ENCODE measurements at places on chromosomes 5 and 9.

DNA sequence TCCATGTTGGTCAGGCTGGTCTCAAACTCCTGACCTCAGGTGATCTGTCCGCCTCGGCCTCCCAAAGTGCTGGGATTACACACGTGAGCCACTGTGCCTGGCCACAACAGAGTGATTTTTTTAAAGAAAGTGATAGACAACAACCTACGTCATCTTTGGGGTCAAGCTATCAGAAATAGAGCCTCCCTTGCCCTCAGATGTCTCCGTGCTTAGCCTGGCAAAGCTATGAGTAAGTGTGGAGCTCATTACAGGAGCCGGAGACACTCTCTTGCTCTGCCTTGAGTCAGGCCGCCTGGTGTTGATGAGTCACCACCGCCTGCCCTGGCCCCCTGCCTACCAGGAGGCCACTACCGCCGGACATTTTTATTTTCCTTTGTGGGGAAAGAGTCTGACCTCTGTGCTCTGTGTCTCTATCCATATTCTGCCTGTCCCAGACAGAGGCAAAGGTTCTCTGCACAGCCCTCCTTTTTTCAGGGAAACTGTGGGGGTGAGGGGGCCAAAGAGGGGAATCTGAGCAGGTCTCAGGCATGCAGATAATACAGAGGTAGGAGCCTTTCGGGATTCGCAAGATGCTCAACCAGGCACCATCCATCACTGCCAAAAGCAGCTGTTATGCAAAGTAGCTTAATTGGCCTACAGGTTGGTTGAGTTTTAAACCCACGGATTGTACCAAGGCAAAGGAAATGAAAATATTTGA is 123.7 kb upstream of the CPEB4 start:
- no peak for DNase-seq

DNA sequence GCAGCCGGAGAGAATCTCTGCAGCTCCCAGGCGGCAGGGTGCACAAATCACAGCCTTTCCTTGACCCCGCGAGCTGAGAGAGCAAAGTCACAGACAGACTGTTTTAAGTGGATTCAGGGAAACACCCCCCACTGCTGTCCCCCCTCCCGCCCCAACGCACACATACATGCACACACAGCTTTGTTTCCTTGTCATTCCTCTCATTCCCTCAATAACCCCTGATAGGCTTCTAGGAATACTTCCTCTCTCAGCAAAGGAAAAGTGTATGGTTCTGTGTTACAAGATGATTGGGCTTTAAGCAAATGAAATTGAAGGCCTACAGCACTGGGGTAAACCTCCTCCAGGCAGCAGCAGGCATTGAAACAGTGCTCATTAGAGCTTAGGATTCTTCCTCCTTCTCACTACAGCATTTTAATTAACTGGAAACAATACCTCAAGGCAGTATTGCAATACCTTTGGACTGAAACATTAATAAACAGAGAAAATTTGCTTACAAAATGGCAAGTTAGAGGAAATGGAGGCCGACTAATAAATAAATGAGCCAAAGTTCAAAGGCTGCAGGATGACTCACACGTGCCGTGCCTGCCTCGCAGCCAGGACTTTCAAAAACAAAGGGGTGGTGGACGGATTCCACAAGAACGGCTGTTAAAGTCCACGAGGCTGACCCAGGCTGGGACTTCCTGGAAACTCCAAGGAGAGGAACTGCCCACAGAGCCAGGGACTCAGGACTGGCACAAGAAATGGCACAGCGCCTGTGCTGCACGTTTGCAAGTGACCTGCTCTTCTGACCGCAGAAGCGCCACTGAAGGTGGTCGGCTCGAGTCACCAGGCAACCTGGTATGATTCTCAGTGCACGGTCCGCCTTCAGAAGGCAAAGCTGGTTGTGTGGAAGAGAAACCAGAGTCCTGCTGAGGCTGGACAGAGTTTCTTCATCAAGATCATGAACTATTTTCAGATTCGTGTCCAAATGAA is 236.2 kb downstream of the SYK start:
- DNase-seq, result no peak

DNA sequence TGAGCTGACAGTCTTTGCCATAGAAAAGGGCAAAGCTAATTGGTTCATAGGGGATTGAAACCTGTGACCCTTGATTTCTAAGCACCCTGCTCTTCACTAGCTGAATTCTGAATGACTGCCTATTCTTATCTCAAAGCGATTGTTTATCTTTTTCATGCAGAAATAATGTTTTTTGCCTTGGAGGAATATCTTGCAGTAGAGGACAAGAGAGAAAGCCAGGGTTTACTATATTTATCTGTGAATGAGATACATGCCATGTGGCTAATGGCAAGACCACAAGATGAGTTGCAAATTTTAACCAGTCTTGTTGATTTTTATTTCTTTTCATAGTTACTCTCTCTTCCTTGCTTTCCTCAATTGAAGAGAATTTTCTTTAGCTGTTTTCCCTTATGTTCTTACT is 185.0 kb downstream of the CNTLN start:
- DNase-seq, result no peak

DNA sequence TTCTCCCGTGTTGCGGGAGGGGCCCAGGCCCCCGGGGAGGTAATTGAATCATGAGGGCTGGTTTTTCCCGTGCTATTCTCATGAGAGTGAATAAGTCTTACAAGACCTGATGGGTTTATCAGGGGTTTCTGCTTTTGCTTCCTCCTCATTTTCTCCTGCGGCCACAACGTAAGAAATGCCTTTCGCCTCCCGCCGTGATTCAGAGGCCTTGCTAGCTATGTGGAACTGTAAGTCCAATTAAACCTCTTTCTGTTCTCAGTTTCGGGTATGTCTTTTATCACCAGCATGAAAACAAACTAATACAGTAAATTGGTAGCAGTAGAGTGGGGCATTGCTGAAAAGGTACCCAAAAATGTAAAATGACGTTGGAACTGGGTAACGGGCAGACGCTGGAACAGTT is 1035.1 kb downstream of the DTWD2 start:
- no peak for DNase-seq

GRCh38 chr9:120284821-120285220 is 295.1 kb downstream of the CDK5RAP2 start:
- no peak for DNase-seq

- no peak for DNase-seq
These were observed 44.1 kb downstream of the PJA2 start for GRCh38 chr5:109365653-109366052.

GRCh38 chr5:138657360-138657759 is 82.2 kb upstream of the HSPA9 start:
- DNase-seq, result no peak

DNA sequence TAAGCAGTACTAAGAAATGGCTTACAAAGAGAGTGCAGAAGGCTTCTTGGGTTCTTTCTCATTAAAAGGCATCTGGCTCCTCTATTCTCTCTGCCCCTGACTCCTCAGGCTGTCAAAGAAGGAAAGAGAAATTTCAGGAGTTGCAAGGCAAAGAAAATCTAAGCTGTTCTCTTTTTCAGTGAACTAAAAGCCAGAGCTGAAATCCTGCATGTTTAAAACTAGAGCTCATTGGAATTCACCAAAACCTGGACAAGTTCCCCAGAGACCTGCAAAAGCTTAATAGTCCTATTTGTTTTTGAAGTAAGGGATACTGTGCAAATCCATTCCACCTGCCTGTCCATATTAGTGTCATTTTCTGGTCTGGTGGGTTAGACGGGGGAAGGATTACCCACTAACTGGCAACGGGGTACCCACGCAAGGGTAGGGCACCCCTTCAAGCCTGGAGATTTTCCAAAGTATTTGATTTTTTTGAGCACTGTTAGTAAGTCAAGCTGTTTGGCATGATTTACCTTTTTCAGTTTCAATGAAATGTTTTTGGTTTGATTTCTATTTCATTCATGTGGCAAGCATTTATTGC is 179.3 kb downstream of the FSTL4 start:
- no peak for DNase-seq

DNA sequence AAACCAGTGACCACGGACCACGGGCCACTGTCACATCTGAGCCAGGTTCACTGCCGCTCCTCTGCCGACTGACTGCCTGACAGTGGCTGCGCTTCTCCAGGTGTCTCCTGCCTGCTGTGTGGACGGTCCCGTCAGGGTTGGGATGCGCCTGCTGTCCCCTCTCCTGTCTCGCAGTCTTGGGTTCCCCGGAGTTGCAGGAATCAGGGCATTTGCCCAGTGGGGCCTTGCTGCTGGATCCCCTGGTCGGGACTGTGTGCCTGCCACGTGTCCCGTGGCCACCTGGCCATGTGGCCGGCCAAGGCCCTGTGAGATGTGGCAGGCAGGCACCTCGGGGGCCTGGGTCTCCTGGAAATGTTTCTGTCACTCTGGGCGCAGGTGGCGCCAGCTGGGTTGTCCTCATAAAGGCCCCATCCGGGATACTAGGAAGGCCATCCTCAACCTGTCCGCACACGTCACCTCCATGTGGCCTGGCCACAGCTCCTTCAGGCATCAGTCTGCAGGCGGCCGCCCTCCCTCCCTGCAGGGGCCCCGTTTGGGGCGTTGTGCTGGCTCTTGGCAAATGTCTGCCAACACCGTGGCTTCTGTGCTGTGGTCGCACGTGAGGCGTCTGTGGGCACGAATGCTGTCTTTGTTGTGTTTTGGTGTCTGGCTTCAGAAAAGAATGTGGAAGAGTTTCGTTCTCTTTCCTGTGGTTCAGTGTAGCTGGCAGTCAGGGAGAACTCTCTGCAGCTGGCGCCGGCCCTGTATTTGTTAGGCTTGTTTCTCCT is 6.4 kb upstream of the TOR4A start:
- DNase-seq, result peak; percentile 23

DNA sequence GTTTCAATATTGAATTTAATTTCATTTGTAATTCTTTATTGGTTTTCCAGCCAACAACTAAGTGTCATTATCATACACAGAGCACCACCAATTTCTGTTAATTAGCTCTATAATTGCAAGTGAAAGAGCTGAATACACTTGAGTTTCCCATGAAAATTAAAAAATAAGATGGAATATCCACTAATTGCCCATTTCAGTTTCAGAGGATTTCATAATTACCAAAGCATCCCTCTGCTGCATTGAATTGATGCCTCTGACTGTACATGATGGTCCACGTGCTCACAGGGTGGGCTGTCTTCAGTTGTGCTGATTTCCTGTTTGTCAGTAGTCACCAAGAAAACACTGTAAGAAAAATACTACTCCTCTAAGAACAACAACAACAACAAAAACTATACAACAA is 163.8 kb downstream of the CHSY3 start:
- no peak for DNase-seq

DNA sequence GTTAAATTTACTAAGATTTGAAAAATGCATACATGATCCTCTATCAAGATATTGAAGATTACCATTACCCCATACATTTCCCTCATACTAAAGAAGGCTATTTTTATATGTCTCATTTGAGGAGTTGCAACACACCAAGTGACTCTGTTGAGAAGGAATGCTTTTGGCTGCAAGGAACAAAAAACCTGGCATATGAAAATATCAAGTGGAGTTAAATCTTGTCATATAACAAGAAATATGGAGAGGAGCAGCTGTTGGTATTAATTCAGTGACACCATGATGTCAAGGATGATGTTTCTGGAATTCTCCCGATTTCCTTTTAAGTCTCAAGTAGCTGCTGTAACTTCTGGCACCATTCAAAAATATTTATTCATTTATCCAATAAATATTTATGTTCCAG is 193.8 kb downstream of the CSNK1G3 start:
- no peak for DNase-seq

- no peak for DNase-seq
These were observed 158.7 kb downstream of the EBF1 start for GRCh38 chr5:158940977-158941376.

DNA sequence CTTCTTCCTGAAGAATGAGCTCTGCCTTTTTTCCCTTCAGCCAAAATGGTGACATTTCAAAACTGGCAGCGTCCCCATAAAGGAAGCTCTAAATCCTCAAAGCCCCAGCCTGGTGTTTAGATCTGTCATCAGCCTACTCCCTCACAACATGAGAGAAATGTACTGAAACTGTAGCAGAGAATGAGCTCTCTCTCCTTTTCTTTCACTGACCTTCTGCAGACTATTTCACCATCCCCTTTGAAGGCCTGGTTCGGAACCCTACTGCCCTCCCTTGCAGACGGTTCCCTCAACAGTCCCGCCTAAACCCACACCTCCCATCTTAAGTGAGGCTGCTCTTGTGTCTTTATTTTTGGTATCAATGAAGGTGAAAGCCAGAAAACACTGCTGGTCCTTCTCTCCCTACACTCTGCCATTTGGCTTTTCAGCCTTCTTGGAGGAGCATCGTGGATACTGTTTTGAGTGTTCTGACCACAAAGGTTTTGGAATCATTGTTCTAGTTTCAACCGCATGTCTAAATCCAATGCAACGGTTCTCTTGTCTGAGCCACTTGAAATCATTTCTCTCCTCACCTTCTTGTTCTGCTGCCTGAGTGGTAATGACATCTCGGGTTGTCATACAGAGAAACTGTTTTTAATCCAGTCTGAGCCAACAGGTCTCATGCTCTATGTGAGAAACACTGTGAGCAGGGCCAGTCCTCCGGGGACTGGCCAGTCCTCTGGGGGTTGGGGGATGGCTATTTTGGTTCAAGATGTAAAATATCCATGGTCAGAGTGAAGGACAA is 39.0 kb downstream of the ITK start:
- DNase-seq, result no peak

DNA sequence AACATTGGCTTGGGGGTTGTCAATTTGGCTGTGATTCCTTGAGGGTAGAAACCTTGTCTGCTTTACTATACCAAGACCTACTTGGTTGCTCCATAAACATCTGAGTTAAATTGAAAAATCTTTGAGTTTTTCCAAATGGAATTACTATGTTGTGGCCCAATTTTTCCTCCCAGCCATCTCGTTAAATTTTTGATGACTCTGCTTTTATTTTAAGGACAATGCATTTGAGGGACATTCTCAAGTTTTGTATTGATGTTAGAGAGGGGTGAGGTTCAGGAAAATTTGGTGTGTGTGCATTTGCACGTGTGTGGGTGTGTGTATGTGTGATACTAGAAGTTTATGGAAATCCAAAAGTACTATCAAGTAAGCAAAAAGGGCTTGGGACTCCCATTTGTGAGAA is 491.4 kb upstream of the KLF4 start:
- no peak for DNase-seq

DNA sequence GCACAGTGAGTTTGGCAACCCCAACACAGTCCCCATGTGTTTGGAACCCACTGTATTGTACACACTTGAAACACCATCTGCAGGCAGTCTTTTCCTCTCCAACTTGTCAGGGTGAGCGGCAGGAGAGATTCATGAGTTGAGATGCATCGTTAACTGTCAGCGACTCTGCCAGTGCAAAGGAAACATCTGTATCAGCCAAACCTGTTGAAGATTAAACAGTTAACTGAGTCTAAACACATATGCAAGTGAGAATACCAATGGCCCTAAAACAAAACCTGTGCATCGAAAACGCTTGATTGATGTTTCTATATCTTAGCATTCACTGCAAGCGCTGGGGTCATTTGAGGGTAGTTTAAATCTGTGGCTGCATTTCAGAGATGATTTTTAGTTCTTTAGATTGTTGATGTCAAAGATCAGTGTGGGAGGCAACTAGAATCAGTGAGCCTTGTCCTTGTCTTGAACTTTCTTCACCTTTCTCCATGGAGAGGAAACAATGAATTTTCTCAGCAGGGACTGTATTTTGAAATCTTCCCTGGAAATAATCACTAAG is 41.3 kb upstream of the PAM start:
- no peak for DNase-seq

- no peak for DNase-seq
These were observed 472.9 kb upstream of the ACTBL2 start for GRCh38 chr5:57955511-57955910.

All from CD4-positive, alpha-beta T cell treated with Interleukin-21 for 1 hour (primary cell).